ENCODE measurements at places on chromosomes 7 and 10. TPM values are rescaled to one million over a fixed set of nuclear protein-coding genes. Genes with fewer than 3 reads are reported as not detected.

DNA sequence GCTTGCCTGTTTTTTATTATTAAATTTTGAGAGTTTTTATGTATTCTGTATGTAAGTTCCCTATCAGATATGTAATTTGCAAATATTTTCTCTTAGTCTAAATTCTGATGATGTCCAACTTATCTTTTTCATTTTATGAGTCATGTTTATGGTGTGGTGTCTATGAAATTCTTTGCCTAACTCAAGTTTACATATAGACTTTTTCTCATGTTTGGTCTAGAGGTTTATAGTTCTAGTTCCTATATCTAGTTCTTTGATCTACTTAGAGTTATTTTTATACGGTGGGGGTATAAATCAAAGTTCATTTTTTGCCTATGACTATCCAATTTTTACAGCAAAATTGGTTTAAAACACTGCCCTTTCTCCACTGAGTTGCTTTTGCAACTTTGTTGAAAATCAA is 26.3 kb upstream of the CCDC7 start:
- H3K27me3 ChIP-seq = no peaks in the 10 kb centered on the region
- no peaks in the 10 kb centered on the region for H3K4me1 ChIP-seq
- no peak overlapping the region for H3K27ac ChIP-seq

DNA sequence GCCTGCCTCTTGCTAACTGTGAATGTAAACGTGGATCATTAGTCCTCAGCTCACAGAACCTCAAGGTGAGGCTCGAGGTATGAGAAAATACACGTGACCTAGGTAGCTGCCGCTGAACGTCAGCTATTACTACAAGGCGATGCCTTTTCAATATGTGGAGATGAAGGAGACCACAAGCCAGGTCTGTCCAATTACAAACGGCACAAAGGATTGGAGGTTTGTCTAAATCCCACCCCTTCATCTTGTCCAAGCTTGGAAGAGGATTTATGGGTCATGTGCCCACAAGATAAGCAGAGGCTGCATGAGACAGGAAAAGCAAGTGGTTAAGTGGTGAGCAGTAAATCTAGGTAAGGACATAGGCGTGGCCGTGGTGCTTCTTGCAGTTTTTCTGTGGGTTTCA is 3.4 kb downstream of the H2BK1 start:
- H3K4me1 ChIP-seq = peaks cover 25% of the 10 kb centered on the region
- peak overlapping the region; percentile 12 for H3K4me3 ChIP-seq
- peaks cover 17% of the 10 kb centered on the region for H3K27me3 ChIP-seq
- peaks cover 1% of the 10 kb centered on the region for H3K36me3 ChIP-seq
- peak; percentile 41 for DNase-seq
- peak overlapping the region; percentile 76 for H3K27ac ChIP-seq

GRCh38 chr10:29681676-29682448 is 47.1 kb upstream of the SVIL start:
- peak; percentile 88 for DNase-seq
- peaks cover 54% of the 10 kb centered on the region for H3K4me1 ChIP-seq
- H3K4me3 ChIP-seq = peak overlapping the region; percentile 67
- peaks cover 75% of the 10 kb centered on the region for H3K36me3 ChIP-seq
- no peaks in the 10 kb centered on the region for H3K27me3 ChIP-seq
- peak overlapping the region; percentile 93 for H3K27ac ChIP-seq

- H3K4me3 ChIP-seq = no peak overlapping the region
- no peak overlapping the region for H3K27ac ChIP-seq
- no peaks in the 10 kb centered on the region for H3K4me1 ChIP-seq
These were observed 44.2 kb upstream of the RNF148 start for GRCh38 chr7:122746948-122747347.

GRCh38 chr10:125605167-125605566 is 77.8 kb downstream of the TEX36 start:
- H3K27ac ChIP-seq = no peak overlapping the region
- no peak overlapping the region for H3K4me3 ChIP-seq
- DNase-seq = no peak
- no peaks in the 10 kb centered on the region for H3K36me3 ChIP-seq

DNA sequence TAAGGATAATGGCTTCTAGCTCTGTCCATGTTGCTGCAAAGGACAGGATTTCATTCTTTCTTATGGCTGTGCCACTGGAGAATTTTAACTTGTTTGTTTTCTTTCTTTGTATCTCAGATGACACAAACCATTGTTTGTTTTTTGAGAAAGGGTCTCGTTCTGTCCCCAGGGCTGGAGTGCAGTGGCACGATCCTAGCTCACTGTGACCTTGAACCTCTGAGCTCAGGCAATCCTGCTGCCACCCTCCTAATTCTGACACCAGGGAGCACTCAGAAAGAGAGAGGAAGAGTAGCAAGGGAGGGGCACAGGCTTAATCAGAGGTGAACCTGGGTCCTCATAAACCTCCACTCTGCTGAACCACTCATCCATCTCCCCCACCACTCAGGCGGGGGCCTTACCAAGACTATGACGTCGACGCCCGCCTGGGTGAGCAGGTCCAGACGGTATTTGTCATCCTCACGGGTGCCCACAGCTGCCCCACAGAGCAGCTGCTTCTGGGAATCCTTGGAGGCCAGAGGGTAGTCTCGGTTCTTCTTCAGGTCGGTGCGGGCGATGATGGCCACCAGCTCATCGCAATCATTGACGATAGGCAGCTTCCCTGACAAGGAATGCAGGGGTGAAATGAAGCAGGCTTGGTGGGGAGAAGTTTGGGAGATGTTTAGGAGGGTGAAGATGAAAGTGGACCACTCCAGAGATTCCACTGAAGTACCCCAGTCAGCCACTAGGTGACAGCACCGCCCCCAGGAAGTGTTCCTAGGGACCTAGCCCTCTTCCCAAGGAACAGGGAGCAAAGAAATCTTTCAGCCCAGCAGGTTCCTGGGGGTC is 11.6 kb downstream of the IMPDH1 start:
- H3K27ac ChIP-seq = no peak overlapping the region
- no peak overlapping the region for H3K4me3 ChIP-seq
- H3K27me3 ChIP-seq = no peaks in the 10 kb centered on the region
- peak; percentile 37 for DNase-seq
- H3K36me3 ChIP-seq = peaks cover 33% of the 10 kb centered on the region

DNA sequence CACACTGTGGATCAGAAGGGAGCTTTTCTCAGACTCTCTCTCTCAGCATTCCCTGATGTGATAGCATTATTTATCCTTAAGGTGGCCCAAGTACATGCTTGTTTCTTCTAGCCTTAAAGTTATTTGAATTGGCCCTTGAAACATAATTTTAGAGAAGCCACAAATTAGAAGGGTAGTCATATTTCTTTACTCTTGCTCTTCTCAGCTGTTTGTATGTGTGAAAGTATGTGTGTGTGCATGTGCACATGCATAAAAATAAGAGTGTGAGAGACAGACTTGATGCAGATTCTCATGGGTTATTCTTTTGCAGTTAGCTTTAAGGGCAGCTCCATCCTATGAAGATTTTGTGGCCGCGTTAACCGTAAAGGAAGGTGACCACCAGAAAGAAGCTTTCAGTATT is 50.1 kb downstream of the PLEKHA8 start:
- no peak overlapping the region for H3K4me3 ChIP-seq
- H3K4me1 ChIP-seq = no peaks in the 10 kb centered on the region
- DNase-seq = no peak
- no peaks in the 10 kb centered on the region for H3K36me3 ChIP-seq
- no peak overlapping the region for H3K27ac ChIP-seq

GRCh38 chr7:22151901-22152300 is 205.1 kb downstream of the RAPGEF5 start:
- H3K4me1 ChIP-seq = peaks cover 31% of the 10 kb centered on the region
- no peak overlapping the region for H3K4me3 ChIP-seq
- H3K27me3 ChIP-seq = peaks cover 10% of the 10 kb centered on the region
- DNase-seq = no peak

GRCh38 chr7:91837397-91838070 is 43.0 kb downstream of the MTERF1 start:
- no peaks in the 10 kb centered on the region for H3K27me3 ChIP-seq
- no peak overlapping the region for H3K27ac ChIP-seq
- no peak overlapping the region for H3K4me3 ChIP-seq
- no peaks in the 10 kb centered on the region for H3K4me1 ChIP-seq
- no peak for DNase-seq
- no peaks in the 10 kb centered on the region for H3K36me3 ChIP-seq

DNA sequence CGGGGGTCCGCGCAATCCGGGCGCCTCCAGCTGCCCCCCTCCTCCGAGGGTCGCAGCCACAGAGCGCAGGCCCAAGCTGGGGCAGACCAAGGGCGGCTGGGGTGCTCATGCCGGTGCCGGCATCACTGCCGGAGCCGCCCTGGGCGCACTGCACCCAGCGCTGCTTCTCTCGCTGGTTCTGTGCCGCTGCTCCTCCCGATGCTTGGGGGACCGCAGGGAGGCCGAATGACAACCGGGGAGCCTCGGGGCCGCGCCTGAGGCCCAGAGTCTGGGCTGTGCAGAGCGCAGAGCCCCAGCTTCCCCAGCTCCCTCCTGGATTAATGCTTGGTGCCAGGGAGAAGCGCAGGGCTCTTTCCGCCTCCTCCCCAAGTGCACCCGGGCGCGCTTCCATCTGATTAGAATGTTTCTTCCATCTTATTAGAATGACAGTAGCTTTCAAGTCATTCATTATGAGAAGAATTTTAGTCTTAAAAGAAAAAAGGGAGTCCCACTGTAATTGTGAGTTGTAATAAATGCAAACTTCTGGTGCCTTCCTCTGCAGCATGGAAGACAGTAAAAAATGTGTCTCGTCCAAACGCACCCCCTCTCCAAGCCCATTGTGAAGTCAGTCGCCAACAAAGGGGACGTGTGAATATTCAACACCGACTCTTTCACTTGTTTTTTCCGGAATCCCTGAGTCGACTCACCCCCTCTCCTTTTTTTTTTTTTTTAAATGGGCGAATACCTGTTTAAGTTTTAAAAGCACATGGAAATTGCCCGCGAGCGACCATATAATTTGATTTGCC is 19.5 kb upstream of the PTF1A start:
- H3K4me1 ChIP-seq = no peaks in the 10 kb centered on the region
- H3K36me3 ChIP-seq = no peaks in the 10 kb centered on the region
- H3K27me3 ChIP-seq = peaks cover 58% of the 10 kb centered on the region
- no peak for DNase-seq

DNA sequence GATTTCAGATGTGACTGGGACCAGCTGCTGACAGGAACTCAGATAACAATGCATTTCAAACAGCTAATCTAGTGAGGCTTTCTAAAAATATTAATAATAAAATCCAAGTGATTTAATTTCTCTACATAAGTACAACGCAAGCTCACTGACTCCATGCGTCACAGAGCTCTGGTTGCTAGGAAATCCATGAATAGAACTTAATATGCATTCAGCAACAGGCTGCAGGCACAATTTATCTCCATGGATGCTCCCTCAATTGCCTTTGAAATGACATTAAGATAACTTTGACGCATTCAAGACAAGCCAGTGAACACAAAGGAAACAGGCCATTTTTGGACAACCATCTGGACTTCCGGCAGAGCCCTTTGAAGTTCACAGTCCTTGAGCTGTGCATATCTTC is 118.7 kb upstream of the COL1A2 start:
- DNase-seq = no peak
- no peak overlapping the region for H3K4me3 ChIP-seq
- no peaks in the 10 kb centered on the region for H3K36me3 ChIP-seq
- no peaks in the 10 kb centered on the region for H3K4me1 ChIP-seq

GRCh38 chr10:8104005-8104404 is 49.5 kb downstream of the GATA3 start:
- peaks cover 2% of the 10 kb centered on the region for H3K4me1 ChIP-seq
- peaks cover 2% of the 10 kb centered on the region for H3K27me3 ChIP-seq
- peaks cover 1% of the 10 kb centered on the region for H3K36me3 ChIP-seq
- H3K27ac ChIP-seq = no peak overlapping the region
- no peak overlapping the region for H3K4me3 ChIP-seq

DNA sequence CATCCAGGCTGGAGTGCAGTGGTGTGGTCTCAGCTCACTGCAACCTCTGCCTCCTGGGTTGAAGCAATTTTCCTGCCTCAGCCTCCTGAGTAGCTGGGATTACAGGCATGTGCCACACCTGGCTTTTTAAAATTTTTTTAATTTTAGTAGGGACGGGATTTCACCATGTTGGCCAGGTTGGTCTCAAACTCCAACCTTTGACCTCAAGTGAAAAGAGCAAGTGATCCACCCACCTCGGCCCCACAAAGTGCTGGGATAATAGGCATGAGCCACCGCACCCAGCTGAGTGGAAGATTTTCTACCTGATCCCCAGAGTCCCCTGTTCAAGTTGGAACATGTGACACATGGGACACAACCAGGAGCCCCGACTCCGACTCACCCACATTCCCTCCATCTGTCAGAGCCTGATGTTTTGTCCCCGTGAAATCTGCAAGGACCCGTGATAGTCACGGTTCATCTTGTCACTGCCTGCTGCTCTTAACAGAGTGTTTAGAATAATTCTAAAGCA is 104.5 kb downstream of the SMURF1 start:
- no peaks in the 10 kb centered on the region for H3K27me3 ChIP-seq
- no peaks in the 10 kb centered on the region for H3K4me1 ChIP-seq
- no peak for DNase-seq
- H3K4me3 ChIP-seq = no peak overlapping the region
- H3K36me3 ChIP-seq = peaks cover 53% of the 10 kb centered on the region

- H3K27me3 ChIP-seq = peaks cover 5% of the 10 kb centered on the region
- no peaks in the 10 kb centered on the region for H3K4me1 ChIP-seq
- no peak for DNase-seq
- no peak overlapping the region for H3K27ac ChIP-seq
These were observed 27.9 kb downstream of the MYPN start for GRCh38 chr10:68137171-68137570.

DNA sequence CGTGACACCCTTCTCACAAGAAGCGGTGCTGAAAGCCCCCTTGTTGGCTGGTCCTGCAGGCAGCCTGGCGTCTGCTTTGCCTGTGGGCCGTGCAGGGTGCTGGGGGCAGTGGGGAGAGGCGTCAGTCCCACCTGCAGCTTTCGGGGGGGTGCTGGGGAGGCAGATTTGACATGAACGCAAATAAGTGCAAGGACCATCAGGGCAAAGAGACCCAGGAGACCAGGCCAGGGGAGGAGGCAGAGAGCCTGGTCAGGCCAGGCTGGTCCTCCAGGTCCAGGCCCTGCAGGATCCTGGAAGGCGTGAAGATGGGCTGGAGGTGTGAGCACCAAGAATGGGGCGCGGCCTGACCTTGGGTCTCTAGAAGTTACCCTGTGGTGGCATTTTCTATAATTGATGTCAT is 81.6 kb downstream of the MGMT start:
- no peaks in the 10 kb centered on the region for H3K4me1 ChIP-seq
- no peak overlapping the region for H3K27ac ChIP-seq

HOGA1 gene
- not detected for total RNA-seq

NRG3 gene
- not detected for total RNA-seq

PLXNA4 gene
- 23.3 TPM for total RNA-seq

ZNF22 gene
- total RNA-seq = 26.9 TPM

SLC13A4 gene
- total RNA-seq = not detected

INA gene
- not detected for total RNA-seq

SOSTDC1 gene
- not detected for total RNA-seq

IGFBP3 gene
- total RNA-seq = 4.0 TPM

CH25H gene
- total RNA-seq = not detected

SLC16A12 gene
- total RNA-seq = not detected

SPDYE9 gene
- not detected for total RNA-seq

SPDYE11 gene
- not detected for total RNA-seq
